ENCODE measurements at places on chromosomes 3 and 15. TPM values are rescaled to one million over a fixed set of nuclear protein-coding genes. Genes with fewer than 3 reads are reported as not detected.

ALDH1A2 gene
- not detected for total RNA-seq

PDIA5 gene
- total RNA-seq = 24.2 TPM

RCCD1 gene
- 40.1 TPM for total RNA-seq

LRRC31 gene
- total RNA-seq = not detected

CLDN1 gene
- 28.6 TPM for total RNA-seq

PLOD2 gene
- total RNA-seq = 98.2 TPM

DPPA2 gene
- total RNA-seq = not detected

KCTD6 gene
- total RNA-seq = 8.4 TPM

FAM43A gene
- total RNA-seq = 8.9 TPM

DAPK2 gene
- total RNA-seq = 4.2 TPM

GPD1L gene
- total RNA-seq = 16.2 TPM

MNS1 gene
- total RNA-seq = 2.5 TPM

GABRR3 gene
- total RNA-seq = not detected

PATL2 gene
- total RNA-seq = 0.24 TPM

LMAN1L gene
- total RNA-seq = not detected

GABRG3 gene
- total RNA-seq = 0.12 TPM

NT5DC2 gene
- 105 TPM for total RNA-seq

GOLGA6D gene
- total RNA-seq = 0.03 TPM

POLQ gene
- 6.3 TPM for total RNA-seq

ATP2B2 gene
- 0.02 TPM for total RNA-seq

CCR9 gene
- not detected for total RNA-seq

NGRN gene
- total RNA-seq = 117 TPM

CD200 gene
- total RNA-seq = not detected

NCKIPSD gene
- total RNA-seq = 8.8 TPM

FOXB1 gene
- not detected for total RNA-seq

UQCC5 gene
- 74.1 TPM for total RNA-seq

BFSP2 gene
- total RNA-seq = not detected

EXOG gene
- 9.7 TPM for total RNA-seq

DUOX2 gene
- 0.06 TPM for total RNA-seq

ROPN1 gene
- total RNA-seq = not detected

NUSAP1 gene
- 68.6 TPM for total RNA-seq

ADAMTS7 gene
- total RNA-seq = 6.1 TPM

UBA7 gene
- total RNA-seq = 0.74 TPM

GOLGA8G gene
- total RNA-seq = not detected

LIPC gene
- 0.11 TPM for total RNA-seq

GTF2A2 gene
- 188 TPM for total RNA-seq

GOLGA8J gene
- 0.06 TPM for total RNA-seq

CTXND1 gene
- 0.01 TPM for total RNA-seq

DNASE1L3 gene
- not detected for total RNA-seq

CRABP1 gene
- 2.1 TPM for total RNA-seq

CCDC54 gene
- total RNA-seq = not detected

HRG gene
- not detected for total RNA-seq

KLF15 gene
- total RNA-seq = 0.08 TPM

CFAP100 gene
- total RNA-seq = not detected

HMG20A gene
- 30.6 TPM for total RNA-seq

CHRM5 gene
- total RNA-seq = 0.02 TPM

Measured in A549 treated with CORT108297 at 1 μM for 4 hours (cell line).